ENCODE measurements at places on chromosomes 4 and X.

DNA sequence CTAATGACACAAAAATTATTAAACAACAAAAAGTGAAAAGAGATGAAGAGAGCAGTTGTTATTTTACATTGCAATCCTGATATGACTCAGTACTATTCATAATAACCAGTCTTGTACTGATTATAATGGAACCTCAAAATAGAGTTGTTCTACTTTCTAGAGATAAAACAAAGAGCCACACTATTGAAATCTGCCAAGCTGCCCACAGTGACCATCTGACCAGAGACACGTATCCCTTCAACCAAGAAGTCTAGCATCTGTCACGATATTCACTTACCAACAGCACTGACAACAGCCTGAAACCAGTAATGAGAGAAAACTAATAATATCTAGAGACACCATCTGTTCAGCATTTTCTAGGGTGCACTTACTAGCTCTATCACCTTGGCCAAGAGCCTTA lies 466.7 kb downstream of the NKX6-1 start:
- no peak for DNase-seq

GRCh38 chr4:187354740-187355139 lies 631.1 kb upstream of the FAT1 start:
- no peak for DNase-seq

- no peak for DNase-seq
These were observed 208.8 kb downstream of the TMA16 start for GRCh38 chr4:163703251-163703650.

DNA sequence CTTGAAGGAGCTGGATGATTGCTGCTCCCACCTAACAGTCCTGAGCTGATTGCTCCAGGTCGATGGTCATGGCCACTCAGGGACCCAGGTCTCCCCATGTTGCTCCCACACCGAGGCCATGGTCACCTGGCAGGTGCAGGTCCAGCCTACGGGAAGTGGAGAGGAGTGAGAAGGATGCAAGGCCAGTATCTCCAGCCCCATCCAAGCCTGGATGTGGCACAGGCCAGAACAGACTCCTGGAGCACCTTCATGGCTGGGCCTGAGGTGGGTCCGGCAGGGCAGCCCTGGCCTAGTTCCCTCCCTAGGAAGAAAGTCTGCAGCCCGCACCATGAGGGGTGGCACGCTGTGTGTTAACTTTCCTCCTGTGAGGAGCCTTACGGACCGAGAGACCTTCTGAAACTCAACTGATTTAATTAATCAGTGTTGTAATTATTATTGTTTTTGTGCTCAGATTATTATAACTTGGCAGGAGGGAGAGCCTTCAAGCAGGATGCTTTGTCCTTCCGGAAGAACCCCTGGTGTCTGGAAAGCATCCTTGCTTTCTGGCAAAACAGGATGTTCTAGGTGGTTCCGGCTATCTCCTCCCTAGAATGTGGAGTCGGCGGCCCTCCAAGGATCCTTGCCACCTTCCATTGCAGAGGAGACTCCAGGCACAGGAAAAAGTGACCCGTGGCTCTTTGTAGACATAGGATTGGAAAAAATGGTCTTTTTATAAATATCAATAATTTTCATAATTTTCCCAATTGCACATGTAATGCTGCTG lies 92.3 kb upstream of the ADRA2C start:
- DNase-seq = no peak

DNA sequence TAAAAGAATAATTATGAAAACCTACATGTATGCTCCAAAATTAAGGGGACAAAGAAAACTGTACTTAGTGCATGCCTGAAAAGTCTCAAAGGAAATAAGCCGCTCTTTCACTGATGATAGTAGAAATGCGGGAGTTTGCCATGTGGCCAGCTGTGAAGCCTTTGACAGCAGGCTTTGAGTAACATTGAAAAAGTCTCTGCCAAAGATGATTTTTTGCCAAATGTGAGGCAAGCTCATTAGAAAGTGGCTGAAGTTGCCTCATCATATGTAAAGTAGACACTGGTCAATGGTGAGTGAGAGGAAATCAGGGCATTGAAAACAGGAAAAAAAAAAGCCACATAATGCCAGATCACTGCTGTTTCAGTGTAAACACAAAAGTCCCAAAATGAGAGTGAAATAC lies 2360.1 kb downstream of the PCDH7 start:
- DNase-seq = no peak

GRCh38 chrX:21559417-21559816 lies 98.7 kb downstream of the KLHL34 start:
- no peak for DNase-seq

- DNase-seq = no peak
These were observed 9.9 kb downstream of the PPAT start for GRCh38 chr4:56425518-56425917.

DNA sequence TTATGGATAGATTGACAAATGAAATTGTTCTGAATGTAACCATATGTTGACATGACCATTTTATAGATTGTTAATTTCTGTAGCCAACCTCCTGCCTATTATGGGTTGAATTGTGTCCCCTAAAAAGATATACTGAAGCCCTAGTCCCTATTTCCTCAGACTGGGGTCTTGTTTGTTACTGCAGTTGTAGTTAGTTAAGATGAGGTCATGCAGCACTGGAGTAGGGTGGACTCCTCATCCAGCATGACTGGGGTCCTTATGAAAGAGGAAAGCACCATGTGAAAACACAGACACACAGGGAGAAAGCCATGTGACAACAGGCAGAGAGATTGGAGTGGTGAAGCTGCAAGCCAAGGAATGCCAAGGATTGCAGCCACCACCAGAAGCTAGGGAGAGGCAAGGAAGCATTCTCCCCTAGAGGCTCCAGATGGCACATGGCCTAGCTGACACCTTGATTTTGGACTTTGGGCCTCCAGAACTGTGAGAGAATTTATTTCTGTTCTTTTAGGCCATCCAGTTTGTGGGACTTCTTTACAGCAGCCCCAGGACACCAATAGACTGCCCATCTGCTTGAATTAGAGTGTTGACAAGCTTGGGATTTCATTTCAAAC lies 14.0 kb downstream of the MTM1 start:
- no peak for DNase-seq

DNA sequence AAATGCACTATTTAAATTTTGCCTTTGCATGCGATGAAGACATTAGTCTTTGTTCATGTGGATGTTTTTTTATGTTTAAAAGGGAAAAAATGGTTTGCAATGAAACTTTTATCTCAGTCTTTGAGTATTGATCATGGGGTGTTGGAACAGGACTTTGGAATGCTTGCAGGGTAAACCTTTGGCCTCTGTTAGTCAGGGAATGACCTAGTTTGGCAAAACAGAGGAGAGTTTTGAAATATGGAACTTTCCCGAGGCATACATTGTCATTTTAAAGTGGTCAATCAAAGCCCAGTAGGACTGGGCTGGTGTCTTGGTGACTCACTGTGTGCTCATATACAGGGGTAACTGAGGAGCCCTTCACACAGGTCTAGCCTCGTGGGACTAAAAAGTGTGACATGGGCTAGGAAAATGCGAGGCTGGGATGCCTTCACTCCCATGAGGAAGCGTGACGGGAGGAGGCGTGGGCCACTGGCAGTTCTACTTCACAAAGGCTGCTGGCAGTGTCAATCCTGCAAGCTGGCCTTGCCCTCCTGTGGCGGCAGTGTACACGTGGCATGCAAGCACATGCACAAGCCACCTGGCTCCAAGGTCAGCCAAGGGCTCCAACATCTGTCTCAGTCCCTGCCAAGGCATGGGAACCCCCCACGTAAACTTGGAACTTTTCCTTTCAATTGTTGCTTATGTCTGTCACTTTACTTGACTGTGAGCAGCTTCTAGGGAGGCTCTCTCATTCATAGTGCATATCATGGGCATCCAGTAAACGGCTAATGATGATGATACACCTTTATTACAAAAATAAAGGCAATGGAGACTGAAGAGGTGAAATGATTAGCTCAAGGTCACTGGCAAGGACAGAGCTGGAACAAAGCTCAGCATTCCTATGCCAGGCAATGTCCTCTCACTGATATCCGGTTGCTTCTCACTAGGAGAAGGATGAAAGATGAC lies 5.2 kb upstream of the F11 start:
- no peak for DNase-seq

- no peak for DNase-seq
These were observed 84.9 kb downstream of the SPCS3 start for GRCh38 chr4:176404621-176405020.

- no peak for DNase-seq
These were observed 223.4 kb downstream of the SHROOM3 start for GRCh38 chr4:76658231-76659102.

DNA sequence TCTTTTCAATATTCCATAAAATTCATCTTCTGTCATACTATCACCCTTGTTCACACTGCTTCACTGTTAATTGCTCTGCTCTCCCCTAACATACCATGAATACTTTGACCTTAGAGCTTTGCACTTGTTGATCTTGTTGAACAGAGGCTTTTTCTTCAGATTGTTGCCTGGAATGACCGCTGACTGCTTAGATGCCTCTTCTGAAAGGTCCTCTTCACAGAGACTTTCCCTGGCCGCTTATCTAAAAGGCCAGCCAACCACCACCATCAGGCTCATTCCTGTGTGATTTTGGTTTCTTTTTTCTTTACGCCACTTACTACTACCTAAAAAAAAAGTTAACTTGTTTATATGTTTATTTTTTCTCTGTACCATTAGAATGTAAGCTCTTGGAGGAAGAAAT lies 667.7 kb downstream of the STPG2 start:
- DNase-seq = no peak

DNA sequence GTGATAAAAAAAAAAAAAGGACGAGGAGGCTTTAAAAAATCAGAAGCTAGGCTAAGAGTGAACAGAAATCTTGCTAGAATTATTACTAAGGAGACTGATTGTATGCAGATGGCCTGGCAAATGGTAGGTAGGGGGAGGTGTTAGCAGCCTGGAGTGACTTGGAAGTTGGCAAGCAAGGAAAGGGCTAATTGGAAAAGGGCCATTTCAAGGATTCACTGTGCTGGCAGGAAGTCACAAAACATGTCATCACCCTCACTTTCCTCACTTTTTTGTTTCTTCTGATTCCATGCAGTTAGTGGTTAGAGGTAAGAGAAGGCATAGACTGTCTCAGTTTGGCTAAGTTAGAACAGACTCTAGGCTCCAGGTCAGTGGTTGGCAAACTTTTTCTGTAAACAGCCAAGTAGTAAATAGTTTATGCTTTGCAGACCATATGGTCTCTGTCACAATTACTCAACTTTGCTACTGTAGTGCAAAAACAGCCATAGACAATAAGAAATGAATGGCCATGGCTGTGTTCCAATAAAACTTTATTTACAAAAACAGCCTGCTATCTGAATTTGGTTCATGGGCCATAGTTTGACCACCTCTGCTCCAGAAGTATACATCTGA lies 646.5 kb upstream of the ACTRT1 start:
- DNase-seq = no peak

DNA sequence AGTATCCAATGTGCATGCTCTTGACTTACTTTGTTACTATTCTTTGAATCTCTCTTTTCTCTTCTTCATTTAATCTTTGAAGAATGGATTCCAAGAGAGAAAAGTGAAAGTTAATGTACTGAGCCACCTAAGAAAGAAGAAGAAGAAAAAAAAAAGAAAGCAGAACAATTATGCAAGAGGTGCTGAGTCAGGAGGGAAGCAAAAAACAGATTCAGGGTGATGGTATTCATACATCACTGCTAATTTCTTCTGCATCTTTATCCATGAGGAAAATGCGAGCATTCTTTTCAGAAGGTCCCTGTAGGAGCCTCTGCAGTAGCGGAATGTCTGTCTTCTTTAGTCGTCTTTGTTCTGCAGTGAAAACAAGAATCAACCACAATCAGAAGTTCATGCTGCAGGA lies 43.9 kb downstream of the RASSF6 start:
- no peak for DNase-seq

DNA sequence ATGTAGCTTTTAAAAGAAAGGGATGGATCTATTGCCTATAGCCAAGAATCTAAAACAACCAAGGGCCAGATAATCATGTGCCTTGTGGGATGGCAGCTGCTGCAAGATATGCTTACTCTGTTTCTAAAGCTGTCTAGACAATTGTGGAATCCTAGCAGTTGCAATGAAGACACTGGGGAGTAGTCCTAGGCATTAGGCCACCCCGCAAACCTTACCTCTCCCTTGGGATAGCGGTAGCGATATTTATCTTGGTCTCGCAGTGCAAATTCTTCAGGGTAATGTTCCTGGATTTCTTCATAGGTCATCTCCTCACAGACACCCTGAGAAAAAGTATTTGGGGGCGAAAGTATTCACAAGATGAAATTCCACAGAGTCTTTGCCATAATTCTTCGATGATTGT lies 24.6 kb downstream of the TRO start:
- DNase-seq = no peak

DNA sequence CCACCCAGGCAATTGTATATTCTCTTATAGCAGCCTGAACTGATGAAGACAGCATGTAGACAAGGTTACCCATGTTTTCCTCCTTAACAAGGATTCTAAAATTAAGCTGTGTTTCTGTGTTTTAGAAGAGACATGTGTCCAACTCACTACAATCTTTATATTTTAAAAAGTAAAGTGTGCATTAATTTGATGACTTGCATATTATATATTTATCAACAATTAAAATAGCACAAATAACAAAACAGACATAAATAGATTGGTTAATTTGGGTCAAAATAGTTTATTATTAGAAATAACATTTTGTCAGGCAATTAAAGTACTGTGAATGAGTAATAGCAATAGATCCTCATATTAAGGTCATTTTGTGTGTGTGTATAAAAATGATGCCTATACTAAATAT lies 357.1 kb downstream of the PDGFC start:
- no peak for DNase-seq

DNA sequence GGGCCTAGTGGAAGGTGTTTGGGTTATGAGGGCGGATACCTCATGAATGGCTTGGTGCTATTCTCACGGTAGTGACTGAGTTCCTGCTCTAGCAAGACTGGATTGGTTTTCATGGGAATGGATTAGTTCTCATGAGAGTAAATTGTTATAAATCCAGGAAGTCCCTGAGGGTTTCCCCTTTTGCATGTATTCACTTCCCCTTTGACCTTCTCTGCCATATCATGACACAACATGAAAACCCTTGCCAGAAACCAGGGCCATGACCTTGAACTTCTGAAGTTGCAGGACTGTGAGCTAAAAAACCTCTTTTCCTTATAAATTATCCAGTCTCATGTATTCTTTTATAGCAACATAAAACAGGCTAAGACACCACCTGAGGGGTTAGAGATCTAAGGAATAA lies 529.7 kb upstream of the RPS6KA3 start:
- no peak for DNase-seq

GRCh38 chrX:31658360-31658759 lies 586.5 kb upstream of the FTHL17 start:
- no peak for DNase-seq

- DNase-seq = no peak
These were observed 1.5 kb upstream of the CTBP1 start for GRCh38 chr4:1250527-1250812.

DNA sequence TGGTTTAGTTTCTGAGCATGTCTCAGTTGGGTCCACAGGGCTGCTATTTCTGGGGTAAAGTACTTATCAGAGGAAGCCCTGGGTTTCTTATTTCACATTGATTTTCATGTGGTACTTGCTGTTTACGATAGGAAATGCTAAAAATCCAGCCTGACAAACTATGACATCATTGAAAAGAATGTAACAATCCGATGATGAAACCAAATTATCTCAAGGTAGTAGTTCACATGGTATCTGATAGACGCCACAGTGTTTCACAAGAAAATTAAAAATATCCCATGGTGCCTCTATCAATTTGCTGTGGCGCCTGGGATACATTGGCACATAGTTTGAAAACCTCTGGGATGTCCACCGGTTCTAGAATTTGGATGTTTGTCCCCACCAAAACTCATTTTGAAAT lies 418.9 kb upstream of the RPS6KA3 start:
- no peak for DNase-seq

Data from T follicular helper cell (primary cell).